Naive thymus-derived CD8-positive, alpha-beta T cell (primary cell): ENCODE measurements at places on chromosomes 12 and 14.

DNA sequence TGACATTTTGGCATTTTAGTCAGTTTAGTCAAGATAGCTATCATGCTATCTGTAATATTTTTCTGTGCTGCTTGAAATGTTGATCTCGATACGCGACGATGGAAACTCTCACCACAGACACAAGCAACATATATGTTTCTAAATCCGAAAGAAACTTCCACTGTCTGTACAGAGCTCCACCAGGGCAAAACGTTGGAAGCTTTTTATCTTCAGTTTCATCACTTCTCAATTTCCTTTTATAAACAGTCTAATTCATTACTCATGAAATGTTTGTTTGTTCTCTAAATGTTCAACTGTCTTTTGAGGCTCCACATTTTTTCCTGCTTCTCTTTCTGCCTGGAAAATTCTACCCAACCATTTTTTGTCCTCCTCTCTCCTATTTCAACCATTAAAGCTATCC, 737.6 kb downstream of the SLC16A7 start:
- no peak for DNase-seq

DNA sequence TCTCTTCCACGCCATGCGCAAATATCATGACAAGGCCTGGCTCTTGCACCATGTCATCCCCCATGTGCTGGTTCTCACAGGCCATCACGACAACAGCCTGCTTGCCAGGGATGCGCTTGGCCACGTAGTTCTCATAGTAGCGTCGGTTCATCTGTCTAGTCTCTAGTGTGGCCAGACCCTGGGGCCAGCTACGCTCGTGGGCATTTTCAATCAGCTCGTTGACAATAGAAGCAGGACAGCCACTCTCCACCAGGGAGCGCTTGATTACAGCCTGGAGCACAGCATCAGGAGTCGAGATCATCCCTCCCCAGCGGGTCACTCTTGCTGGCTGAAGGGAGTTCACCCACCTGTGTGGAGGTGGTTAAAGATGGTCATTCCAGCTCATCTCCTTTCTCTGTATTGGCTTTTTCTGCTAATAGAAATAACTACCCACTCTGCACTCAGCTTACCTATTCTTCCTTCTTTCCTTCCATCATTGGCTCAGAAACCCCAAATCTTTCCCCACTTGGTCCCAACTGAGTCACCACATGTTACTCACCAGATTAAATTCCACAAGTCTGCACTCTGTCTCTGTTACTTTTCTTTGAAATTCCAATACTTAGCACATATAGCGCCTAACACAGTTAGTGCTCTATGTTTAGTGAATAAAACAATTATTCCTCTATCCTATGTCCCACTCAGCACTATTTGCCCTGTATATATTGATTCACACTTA, 15.1 kb downstream of the RNF41 start:
- DNase-seq = peak; percentile 30

DNA sequence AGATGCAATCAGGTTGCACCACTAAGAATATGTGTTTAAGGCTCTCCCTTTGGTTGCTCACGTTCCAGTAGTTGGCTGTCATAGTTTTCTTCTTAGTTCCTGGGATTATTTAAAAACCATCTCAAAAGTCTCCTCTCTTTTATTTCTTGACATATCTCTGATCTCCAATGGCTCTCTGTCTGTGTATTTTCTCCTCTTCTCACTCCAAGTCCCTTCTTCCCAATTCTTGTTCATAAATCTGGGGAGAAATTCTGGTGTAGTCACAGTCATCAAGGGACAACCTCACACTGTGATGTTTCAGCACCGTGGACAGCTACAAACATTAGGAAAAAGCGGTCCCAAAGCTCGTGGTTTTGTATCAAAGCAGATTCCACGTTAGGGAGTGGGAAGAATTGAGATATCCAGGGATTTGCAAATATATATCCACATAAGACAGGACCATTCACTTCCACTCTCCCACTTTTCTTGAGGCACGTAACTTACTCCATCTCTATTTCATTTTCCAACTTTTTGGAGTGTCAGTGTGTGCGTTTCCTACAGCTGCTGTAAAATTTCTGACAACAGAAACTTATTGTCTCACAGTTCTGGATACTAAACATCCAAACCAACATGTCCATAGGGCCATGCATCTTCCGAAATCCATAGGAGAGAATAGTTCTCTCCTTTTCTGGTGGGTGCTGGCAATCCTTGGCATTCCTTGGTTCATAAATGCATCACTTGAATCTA, 80.6 kb upstream of the TMEM233 start:
- no peak for DNase-seq

GRCh38 chr14:81625343-81625742, 91.7 kb upstream of the SEL1L start:
- DNase-seq = no peak

DNA sequence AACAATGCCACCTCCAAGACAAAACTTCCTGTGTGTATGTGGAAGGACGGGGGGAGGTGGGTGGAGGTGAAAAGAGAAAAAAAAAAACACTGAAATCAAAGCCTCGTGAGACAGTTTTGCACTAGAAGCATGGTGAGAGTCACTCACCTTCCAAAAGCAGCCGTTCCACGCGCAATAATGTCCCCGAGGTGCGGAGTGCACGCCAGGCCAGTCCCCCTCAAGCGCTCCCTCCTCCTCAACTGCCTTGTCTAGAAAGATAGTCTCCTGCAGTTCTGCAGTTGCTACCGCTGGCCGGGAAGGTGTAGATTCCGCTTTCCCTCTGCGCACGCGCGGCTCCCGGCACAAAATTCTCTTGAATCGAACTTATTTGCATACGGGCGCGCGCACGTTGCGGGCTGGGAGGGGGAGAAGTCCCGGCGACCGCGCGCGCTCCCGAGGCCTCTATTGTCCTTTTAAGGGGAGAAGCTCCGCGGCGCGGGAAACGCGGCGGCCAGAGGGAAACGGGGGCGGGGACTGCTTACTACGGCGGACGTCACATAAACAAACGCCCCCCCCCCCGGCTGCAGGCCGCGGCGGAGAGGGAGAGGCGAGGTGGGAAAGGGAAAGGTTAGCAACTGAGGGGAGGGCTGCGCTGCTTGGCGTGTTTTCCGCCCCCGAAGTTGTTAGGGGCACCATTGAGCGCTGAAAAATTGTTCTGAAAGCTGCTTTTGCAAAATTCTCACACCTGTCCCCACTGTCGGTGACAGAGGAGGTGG, at the start of gene SINHCAF:
TSS of gene SINHCAF (minus strand) at position 274 of the 755 bp plus-strand sequence. CDS start 27,946 bp downstream, outside the sequence.
- peak; percentile 99 for DNase-seq

- no peak for DNase-seq
Measured at GRCh38 chr12:96886998-96887677, 19.9 kb upstream of the NEDD1 start.

GRCh38 chr12:53185582-53186153, 4.9 kb upstream of the CSAD start:
- DNase-seq = no peak
